ENCODE measurements at places on chromosomes 3 and 15.

GRCh38 chr3:150248116-150248887, 159.8 kb upstream of the TSC22D2 start:
- no peaks in the 10 kb centered on the region for H3K36me3 ChIP-seq
- H3K27ac ChIP-seq: no peak overlapping the region
- H3K27me3 ChIP-seq: no peaks in the 10 kb centered on the region
- DNase-seq: no peak
- no peak overlapping the region for H3K4me3 ChIP-seq
- no peaks in the 10 kb centered on the region for H3K4me1 ChIP-seq

- peaks cover 4% of the 10 kb centered on the region for H3K27me3 ChIP-seq
- H3K36me3 ChIP-seq: no peaks in the 10 kb centered on the region
- H3K27ac ChIP-seq: no peak overlapping the region
- no peak for DNase-seq
Measured at GRCh38 chr3:3068358-3068881, 41.8 kb downstream of the IL5RA start.

DNA sequence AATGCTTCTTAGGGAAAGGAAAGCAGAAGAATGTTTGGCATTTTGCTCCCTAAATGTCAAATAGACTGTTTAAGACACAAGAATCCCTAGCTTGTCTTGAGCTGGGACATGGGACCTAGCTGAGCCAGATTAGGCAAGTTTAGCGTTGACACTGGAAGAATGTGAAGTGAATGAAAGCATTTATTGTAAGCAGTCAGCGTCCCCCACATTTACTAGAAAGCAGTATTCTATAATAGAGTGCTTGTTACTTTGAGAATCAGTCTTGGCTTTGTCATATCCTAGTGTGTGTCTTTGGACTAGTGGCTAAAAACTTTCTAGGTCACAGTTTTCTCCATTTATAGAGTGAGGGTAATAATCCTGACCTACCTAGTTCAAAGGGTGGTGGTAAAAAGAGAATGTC, 161.6 kb downstream of the ADAMTSL3 start:
- no peak overlapping the region for H3K27ac ChIP-seq
- no peak overlapping the region for H3K4me3 ChIP-seq
- no peaks in the 10 kb centered on the region for H3K36me3 ChIP-seq

GRCh38 chr3:148070041-148070440, 627.7 kb upstream of the AGTR1 start:
- H3K27me3 ChIP-seq: no peaks in the 10 kb centered on the region
- H3K4me3 ChIP-seq: no peak overlapping the region
- no peaks in the 10 kb centered on the region for H3K36me3 ChIP-seq
- no peaks in the 10 kb centered on the region for H3K4me1 ChIP-seq
- no peak for DNase-seq

DNA sequence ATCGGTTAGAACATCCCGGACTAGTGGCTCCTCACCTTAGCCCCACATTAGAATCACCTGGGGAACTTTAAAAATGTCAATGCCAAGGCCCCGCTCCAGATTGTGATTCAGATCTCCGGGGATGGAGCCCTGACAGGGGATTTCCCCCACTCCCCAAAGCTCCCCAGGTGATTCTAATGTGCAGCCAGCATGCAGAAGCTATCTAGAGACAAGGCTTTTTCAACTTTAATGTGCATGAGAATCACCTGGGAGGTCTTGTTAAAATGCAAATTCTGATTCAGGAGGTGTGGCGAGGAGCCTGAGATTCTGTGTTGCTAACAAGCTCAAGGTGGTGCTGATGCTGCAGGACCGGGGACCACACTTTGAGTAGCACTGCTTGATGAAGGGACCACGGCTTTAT, 156.7 kb downstream of the RAB11A start:
- no peak overlapping the region for H3K27ac ChIP-seq
- DNase-seq: no peak
- H3K36me3 ChIP-seq: no peaks in the 10 kb centered on the region
- H3K4me1 ChIP-seq: no peaks in the 10 kb centered on the region
- H3K4me3 ChIP-seq: no peak overlapping the region

- DNase-seq: no peak
- no peaks in the 10 kb centered on the region for H3K27me3 ChIP-seq
- H3K4me1 ChIP-seq: no peaks in the 10 kb centered on the region
- H3K36me3 ChIP-seq: no peaks in the 10 kb centered on the region
Measured at GRCh38 chr15:59532770-59533379, 78.7 kb upstream of the GCNT3 start.

DNA sequence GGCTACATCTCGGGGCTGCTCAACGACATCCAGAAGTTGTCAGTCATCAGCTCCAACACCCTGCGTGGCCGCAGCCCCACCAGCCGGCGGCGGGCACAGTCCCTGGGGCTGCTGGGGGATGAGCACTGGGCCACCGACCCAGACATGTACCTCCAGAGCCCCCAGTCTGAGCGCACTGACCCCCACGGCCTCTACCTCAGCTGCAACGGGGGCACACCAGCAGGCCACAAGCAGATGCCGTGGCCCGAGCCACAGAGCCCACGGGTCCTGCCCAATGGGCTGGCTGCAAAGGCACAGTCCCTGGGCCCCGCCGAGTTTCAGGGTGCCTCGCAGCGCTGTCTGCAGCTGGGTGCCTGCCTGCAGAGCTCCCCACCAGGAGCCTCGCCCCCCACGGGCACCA, 17.0 kb downstream of the ANKRD63 start:
- H3K36me3 ChIP-seq: no peaks in the 10 kb centered on the region
- H3K4me1 ChIP-seq: no peaks in the 10 kb centered on the region
- H3K4me3 ChIP-seq: no peak overlapping the region
- peaks cover 12% of the 10 kb centered on the region for H3K27me3 ChIP-seq
- DNase-seq: no peak

DNA sequence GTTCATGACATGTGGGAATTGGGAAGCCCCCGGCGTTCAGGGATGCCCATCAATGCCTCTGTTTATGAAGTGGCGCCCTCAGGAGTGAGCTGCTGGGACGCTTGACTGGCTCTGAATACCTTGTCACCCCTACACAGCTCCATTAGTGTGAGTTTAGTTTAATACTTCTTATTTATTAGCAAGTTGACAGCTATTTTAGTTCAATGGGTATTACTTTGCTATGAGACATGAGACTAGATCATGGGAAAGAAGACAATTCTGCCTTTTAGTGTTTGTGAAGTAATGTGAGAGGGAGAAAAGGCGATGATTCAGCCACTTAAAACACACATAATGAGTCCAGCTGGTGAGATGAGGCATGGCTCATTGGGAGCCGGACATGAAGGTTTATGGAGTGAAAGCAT, 678.5 kb downstream of the NR2F2 start:
- H3K4me3 ChIP-seq: no peak overlapping the region
- no peaks in the 10 kb centered on the region for H3K27me3 ChIP-seq
- no peaks in the 10 kb centered on the region for H3K4me1 ChIP-seq

DNA sequence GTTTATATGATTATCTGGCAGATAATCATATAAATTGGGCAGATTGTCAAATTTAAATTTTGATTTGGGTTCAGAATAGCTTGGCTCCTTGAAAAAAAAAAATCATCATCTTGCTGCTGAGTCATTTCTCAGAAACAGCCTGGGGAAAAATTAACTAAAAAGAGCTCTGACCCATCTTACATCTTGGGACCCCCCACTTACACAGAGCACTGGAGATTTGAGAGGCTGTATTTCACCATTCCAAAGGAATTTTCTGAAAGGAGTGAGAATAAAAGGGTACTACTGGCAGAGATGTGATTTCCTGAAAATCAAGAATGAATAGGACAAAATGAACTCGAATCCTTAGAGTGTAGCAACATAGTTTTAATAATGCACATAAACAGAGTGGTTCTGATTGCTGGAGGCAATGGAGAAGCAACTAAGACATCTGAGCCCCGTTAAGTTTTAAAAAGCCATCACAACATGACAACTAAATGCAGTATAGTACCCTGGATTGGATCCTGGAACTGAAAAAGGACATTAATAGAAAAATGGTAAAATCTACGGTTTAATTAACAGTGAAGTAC, 97.5 kb downstream of the RFTN1 start:
- no peaks in the 10 kb centered on the region for H3K36me3 ChIP-seq
- no peak for DNase-seq
- H3K27me3 ChIP-seq: no peaks in the 10 kb centered on the region
- no peaks in the 10 kb centered on the region for H3K4me1 ChIP-seq
- no peak overlapping the region for H3K4me3 ChIP-seq

DNA sequence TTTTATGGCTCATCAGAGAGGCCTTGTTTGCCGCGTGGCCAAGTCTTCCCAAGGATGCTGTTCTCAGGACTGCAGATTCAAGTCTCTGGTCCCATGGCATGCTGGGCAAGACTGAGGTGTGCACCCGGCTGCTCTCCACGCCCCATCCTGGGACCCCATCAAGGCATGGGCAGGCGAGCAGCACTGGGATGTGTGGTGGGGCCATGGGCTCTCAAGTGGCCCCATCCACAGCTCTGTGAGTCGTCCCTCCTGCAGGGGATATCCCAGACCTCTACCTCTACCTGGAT, 13.1 kb upstream of the GP9 start:
- H3K4me3 ChIP-seq: no peak overlapping the region
- H3K27me3 ChIP-seq: peaks cover 24% of the 10 kb centered on the region
- no peak for DNase-seq
- no peaks in the 10 kb centered on the region for H3K4me1 ChIP-seq
- H3K36me3 ChIP-seq: no peaks in the 10 kb centered on the region
- H3K27ac ChIP-seq: no peak overlapping the region

- H3K36me3 ChIP-seq: no peaks in the 10 kb centered on the region
- no peaks in the 10 kb centered on the region for H3K27me3 ChIP-seq
- no peak for DNase-seq
- no peaks in the 10 kb centered on the region for H3K4me1 ChIP-seq
Measured at GRCh38 chr3:97901313-97902248, 70.7 kb downstream of the RIOX2 start.

DNA sequence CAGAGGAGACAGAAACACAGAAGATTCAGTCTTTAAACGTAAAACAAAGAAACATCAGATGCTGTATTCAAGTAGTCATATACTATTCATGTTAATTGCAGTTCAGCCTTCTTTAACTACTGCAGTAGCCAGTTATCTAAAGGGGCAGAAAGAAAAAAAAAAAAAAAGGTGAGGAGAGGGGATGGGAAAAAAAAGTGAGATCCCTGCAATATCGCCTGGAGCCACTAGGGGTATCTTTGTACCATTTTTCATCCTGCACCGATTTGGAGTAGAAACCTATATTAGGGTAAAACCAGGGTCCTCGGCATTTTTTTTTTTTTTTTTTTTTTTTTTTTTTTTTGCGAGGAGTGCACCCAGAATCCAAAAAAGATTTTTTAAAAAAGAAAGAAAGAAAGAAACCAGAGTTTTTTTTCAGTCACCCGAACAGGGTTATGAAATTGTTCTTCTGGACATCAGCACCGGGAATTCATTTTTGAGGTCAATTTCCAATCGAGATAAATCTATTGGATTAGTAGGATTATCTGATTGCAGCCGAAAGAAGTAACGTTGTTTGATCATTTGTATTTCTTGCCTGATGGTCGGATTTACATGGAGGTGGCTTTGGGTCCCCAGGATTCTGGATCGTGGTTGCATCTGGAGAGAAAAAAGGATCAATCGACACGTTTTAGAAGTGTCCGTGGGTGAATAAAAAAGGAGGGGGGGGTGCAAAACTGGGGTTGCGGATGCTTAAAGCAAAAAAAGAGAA, 186.7 kb downstream of the NLGN1 start:
- H3K4me1 ChIP-seq: no peaks in the 10 kb centered on the region
- no peak overlapping the region for H3K4me3 ChIP-seq
- no peak for DNase-seq

- no peaks in the 10 kb centered on the region for H3K4me1 ChIP-seq
- H3K4me3 ChIP-seq: no peak overlapping the region
- H3K27me3 ChIP-seq: peaks cover 12% of the 10 kb centered on the region
- H3K36me3 ChIP-seq: no peaks in the 10 kb centered on the region
Measured at GRCh38 chr15:62883938-62884479, 158.5 kb upstream of the TPM1 start.

GRCh38 chr3:64109438-64109837, 86.1 kb upstream of the PSMD6 start:
- H3K27me3 ChIP-seq: peaks cover 13% of the 10 kb centered on the region
- H3K4me1 ChIP-seq: no peaks in the 10 kb centered on the region
- no peaks in the 10 kb centered on the region for H3K36me3 ChIP-seq
- no peak for DNase-seq
- H3K4me3 ChIP-seq: no peak overlapping the region
- H3K27ac ChIP-seq: no peak overlapping the region

Measured in T-cell (primary cell).